ENCODE measurements at places on chromosomes 5 and 9.

DNA sequence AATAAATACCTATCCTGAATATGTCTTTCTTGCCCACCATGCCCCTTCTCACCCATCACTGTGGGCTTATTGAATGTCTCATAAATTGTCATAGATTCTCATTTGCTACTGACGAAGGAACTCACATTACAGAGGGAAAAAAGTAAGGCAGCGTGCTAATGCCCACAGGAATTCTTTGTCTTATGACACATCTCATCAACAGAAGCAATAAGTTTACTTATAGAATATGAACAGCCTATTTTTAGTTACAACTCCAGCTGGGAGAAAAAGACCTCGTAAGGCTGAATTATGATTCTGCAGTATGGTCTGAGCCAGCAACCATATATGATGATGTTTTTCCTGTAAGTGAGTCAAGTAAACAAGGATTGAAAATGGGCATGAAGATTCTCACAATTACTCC, 22.4 kb upstream of the ATG10 start:
- DNase-seq: no peak

GRCh38 chr5:175214152-175214551, 229.8 kb downstream of the DRD1 start:
- DNase-seq: no peak

DNA sequence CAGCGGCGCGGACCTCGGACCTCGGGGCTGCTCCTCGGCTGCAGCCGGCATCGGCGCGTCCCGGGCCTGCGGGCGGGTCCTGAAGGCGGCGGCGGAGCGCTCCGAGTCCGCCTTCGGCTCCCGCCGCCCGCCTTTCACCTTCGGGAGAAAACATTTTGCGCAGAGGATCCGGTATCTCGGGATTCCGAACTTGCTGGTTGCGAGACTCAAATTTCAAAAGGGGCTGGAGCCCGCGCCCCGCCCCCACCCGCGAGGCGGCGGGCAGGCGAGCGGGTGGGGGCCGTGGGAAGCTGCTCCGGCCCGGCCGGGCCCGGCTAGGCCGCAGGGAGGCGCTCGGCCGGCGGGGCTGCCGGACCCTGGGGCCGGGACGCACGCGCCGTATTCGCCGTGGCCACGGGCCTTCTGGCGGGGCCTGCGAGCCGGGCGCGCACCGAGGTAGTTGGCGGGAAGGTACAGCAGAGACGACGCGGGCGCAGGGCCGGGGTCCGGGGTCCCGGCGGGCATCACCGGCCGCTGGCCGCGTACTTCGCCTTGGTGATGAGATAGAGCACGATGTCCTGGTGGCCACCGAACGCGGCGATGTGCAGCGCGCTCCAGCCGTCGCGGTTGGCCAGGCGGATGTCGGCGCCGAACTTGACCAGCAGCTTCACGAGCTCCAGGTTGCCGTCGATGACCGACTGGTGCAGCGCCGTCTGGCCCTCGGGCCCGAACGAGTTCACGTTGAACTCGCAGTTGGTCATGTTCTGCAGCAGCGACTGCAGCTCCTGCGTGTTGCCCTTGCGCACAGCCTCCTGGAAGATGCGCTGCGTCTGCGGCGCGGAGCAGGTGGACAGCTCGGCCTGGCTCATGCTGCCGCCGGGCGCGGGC, 757 bp downstream of the NRARP start:
- peak; percentile 16 for DNase-seq

- no peak for DNase-seq
Observed at GRCh38 chr5:137344723-137345322, 154.3 kb downstream of the SPOCK1 start.

- no peak for DNase-seq
Observed at GRCh38 chr5:457195-457961, 14.4 kb downstream of the EXOC3 start.

Measured in naive thymus-derived CD8-positive, alpha-beta T cell (primary cell).